ENCODE measurements at places on chromosomes 7 and 10.

DNA sequence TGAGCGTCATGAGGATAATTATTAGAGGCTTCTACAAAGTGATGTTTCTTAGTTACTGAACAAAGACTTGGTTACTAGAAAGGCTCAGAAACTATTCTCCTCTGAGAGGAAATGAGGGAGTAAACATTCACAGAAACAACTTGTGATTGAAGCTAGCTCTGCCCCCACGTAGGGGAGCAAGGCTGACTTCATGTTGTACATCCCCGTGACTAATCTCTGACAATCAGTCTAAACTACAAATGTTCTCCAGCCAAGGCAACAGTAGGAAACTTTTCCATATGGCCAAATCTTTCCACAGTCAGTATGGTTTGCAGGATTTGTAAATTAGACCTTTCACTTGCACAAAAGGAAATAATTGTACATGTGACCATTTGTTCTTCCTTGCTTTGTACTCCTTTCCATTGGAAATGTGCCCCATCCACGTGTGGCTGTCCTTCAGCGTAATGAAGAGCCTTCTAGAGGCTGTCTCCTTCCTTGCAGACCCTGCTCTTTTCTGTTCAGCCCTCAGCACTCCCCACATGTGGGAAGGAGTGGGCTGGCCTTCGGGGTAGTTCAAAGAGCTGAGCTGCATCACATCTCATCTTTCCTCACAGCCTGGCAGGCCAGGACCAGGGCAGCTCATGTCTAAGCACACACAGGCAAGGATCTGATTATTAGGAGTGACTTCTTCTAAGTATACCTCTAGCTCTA lies 93.5 kb downstream of the PCGF5 start:
- peak; percentile 33 for DNase-seq

DNA sequence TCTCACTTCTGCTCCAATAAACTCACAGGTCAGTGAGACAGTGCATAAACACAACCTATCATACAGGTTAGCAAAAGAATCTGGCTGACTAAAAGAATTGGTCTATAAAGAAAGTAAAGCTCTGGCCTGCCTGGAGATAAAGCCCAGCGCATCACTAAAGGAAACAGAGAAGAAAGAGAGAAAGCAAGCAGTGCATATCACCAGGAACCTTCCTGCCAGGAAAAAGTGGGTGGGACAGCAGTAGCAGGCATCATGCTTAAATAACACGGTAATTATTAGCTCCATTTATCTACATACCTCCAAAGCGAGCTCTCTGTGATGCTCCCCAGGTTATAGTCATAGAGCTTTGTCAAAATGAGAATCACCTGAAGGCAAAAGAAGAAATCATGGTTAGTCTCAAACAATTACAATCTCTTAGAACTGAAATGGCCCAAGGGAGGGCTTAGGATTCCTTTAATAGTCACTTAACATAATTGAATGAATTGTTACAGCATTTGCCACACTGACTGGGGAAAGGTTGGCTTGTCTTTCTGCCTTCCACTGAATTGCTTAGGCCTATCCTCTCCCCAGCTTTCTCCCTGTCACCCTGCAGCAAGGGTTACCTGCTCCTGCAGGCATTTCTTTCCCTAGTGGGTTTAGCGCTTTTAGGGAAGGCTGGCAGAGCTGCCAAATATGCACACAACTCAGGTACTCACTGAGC lies 208.1 kb downstream of the SORCS1 start:
- no peak for DNase-seq

DNA sequence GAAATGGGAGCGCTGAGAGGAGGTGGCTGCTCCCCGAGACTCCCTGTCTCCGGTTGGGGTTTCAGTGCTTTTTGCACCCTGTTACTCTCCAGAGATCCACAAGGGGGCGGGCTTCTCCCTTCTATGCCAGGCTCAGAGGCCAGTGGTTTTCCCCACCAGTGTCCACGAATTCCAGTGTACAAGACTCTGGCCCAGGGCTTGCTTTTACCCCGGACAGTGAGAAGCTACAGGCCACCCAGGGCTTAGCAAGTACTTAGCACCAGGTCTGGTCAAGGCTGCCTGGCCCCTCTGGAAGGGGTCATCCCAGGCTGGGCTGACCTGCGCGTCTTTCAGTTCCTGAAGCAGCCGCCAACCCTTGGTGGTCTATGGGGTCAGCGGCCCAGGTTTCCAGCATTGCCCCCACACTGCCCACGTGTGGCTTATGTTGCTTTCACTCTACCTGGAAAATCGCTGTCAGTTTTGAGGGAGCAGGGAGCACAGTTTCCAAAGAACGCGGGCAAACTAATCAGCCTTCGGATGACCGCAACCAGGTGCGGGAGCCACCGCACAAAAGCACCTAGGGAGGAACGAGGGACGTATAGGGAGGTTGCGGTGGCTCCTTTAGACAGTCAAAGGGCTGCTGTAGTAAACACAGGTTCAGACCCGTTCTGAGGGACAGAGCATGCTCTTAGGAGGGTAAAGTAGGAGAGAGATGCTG lies 6.8 kb downstream of the CYP26A1 start:
- peak; percentile 84 for DNase-seq

GRCh38 chr7:47535704-47536628 lies 45.9 kb downstream of the TNS3 start:
- no peak for DNase-seq

DNA sequence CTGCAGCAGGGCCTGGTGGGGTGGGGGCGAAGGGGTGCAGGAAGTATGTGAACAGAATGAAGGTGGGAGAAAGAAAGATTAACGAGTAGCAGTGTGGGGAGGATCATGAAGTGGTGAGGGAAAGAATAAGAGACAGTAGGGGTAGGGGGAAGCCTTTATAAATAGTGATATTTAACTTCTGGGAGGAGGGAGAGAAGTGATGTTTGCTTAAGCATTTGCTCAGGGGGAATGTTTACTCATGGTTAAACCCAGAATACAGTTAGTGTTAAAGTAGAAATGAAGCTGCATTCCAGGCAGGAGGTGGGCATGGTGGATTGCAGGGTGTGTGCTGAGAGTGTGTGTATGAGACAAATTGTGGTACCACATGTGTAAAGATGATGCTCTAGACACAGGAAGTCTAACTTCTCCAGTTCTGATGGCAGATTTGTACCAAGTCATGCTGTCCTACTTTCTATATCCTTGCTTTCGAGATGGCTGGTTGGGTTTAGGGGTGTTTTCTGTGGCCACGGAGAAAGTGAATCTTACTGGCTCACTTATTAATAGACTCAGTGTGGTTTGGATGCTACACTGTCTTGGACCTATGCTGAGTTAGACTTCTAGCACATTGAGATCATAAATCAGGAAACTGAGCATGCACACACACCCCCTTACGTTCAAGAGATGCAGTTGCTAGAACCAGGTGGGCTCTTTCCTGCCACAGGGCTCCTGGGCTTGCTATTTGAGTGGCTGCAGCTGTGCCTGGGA lies 10.6 kb upstream of the DNMBP start:
- DNase-seq: peak; percentile 60

GRCh38 chr7:2698581-2699288 lies 10.7 kb downstream of the AMZ1 start:
- peak; percentile 95 for DNase-seq

DNA sequence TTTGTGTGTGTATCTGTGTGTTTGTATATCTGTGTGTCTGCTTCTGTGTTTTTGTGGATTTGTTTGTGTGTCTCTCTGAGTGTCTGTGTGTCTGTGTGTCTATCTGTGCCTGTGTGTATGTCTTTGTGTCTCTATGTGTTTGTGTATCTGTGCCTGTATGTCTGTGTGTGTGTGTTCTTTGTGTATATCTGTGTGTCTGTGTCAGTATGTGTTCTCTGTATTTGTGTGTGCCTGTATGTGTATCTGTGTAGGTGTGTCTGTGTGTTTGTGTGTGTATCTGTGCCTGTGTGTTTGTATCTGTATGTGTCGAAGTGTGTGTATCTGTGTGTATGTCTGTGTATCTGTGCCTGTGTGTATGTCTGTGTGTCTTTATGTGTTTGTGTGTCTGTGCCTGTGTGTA lies 118.2 kb downstream of the SH2D4B start:
- no peak for DNase-seq

DNA sequence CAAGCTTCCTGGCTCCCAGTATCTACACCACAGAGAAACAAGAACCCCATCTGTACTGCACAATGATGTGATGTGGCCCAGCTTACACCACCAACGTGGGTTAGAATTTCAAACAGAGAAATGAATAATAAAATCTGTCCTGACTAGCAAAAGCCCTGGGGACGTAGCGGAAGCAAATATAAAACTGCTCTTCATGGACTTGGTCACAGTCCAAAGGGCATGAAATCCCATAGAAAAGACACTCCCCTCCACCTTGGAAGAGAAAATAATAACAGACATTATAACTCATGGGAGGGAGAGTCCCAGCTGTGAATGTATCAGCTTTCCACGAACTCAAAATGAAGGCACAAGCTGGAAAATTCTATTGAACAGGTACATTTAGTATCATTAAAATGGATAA lies 205.3 kb upstream of the GALNT17 start:
- DNase-seq: no peak

- DNase-seq: no peak
Observed at GRCh38 chr10:68598978-68599770, 39.0 kb downstream of the TET1 start.

- no peak for DNase-seq
Observed at GRCh38 chr7:151895008-151895630, 18.2 kb upstream of the PRKAG2 start.

DNA sequence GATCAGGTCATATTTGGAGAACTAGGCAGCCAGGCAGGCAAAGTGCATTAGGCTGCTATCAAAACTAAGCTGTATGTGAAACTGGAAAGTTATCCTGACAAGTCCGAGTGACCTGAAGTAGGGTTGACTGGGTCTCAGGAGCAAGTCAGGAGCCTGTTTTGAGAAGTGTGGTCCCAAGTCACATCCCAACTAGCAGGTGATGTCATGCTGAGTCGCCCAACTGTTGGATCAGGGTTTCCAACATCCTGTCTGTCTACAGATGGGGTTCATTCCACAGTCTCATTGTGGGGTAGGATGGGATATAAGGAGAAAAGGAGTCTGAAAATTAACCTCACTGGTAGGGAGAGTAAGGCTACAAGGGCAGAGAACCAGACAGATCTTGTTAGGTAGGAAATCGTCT lies 27.0 kb downstream of the SLC26A4 start:
- no peak for DNase-seq

DNA sequence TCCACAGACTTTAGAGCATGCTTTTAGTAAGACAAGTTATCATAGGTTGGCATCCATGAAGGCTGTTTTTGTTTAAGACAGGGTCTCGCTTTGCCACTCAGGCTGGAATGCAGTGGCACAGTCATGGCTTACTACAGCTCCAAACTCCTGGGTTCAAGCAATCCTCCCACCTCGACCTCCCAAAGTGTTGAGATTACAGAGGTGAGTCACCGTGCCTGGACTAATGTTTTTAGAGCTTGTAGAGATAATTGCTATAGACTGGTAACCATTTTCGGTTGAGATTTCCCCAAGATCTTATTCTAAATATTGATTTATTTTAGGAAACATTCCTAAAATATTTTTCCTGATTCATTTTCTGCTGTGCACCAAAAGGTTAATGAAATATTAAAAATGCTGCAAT lies 5.4 kb upstream of the ZNF398 start:
- no peak for DNase-seq

DNA sequence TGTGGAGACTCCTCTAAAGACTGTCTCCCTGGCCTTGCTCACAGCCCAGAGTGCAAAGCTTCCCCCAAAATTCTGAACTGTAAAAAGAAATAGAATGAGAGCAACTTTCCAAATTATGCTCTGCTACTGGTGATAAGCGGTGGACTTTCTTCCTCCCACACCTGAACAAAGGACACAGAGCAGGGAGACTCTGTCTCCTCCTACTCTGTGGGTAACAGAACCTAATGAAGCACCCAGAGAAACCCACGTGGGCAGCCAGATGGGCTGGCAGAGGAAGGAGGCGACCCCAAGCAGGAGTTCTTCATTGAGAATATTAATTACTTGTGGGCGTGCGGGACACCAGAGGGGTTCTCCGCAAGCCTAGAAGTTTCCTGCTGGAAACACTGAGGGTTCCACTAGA lies 139.5 kb downstream of the KMT2E start:
- DNase-seq: no peak

DNA sequence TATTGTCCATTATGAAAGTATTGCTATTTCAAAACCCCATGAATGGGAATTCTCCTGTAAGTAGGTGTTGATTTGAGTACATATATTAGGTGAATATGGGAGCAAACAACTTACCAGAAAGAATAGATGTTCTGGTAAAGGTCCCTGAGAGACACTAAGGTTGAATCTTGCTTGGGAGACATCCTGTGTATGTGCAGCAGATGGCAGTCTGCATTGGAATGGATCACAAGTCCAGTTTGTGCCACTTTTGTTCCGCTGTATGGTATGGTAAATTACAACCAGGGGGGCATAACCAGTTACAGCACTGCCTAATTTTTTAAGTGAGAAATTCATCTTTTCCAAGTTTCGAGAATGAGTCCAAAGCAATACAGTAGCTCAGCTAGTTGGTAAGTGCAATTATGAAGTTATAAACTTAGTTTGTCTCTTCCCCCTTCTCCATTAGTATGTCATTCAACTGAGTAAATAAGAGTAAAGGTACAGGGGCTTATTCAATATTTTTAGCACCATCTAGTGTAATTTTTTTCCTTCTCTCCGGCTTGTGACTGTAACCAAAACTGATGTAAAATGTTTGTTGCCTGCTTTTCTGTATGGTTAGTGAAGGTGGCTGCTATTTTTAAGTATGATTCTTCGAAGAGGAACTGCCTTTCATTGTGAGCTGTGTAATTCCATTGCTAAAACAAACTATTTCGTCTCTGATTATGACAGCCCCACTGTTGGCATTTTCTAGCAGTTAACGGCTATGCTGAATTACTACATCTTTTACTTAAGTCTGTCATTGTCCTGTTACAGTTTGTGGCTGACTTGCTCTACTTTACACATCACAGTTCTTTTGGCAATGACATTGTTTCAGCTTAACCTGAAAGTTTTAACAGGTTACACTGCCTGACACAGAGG lies 2.8 kb downstream of the MCU start:
- DNase-seq: no peak

DNA sequence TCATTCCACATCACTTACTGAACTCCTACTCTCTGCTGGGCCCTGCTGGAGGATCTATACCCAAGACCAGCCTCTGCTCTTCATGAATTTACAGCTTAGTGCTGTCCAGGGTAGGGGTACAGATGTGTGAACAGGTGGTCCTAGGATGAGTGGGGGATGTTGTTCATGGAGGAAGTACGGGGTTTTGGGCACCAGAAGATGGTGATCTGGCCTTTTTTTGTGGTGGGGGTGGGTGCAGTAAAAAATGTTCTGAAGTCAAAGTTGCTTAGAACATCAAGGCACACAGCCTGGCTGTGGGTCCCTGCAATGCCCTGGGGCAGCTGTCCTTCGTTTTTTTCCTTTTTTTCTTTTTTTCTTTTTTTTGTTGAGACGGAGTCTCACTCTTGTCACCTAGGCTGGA lies 34.2 kb upstream of the GNA12 start:
- no peak for DNase-seq

GRCh38 chr7:46115410-46115809 lies 194.3 kb upstream of the IGFBP3 start:
- no peak for DNase-seq

- no peak for DNase-seq
Observed at GRCh38 chr7:27889800-27890199, 149.8 kb downstream of the TAX1BP1 start.

DNA sequence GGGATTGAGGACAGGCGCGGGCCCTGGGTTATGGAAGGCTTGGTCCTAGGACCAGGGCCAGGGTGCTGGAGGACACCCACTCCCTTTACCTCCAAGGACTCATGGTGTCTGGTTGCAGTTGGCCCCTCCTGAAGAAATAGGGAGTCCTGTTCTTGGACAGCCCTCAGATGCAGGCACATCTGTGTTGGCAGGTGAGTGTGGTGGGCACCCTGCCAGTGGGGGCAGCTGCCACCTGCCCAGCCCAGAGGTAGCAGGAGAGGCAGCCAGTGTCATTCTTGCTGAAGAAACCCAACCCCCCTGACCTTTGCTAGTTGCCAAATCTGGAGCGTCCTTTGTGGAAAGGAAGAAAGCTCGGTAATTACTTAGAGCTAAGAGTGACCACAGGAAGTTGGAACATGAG lies 8.3 kb downstream of the GALNT17 start:
- DNase-seq: no peak
